ENCODE measurements at places on chromosomes 7 and 10. TPM values are rescaled to one million over a fixed set of nuclear protein-coding genes. Genes with fewer than 3 reads are reported as not detected.

DNA sequence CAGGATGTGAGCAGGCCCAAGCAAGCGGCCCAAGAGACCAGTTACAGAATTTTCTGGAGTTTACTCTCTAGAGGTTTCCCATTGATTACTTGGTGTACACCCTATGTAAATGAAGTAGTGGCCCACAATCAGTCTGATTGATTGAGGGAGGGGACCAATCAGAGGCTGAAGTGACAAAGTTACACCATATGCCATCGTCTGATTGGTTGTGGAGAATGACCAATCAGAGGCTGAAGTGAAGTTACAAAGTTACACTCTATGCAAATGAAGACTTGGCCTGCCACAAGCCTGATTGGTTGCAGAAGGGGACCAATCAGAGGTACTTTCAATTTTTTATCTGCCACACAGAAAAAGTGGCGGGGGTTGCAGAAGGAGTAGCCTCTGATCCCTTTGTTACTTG lies 83.7 kb downstream of the KIF20B start:
- DNase-seq = no peak

- DNase-seq = no peak
These were observed 116.0 kb downstream of the NPTX2 start for GRCh38 chr7:98733036-98733435.

GRCh38 chr7:158030566-158030965 lies 557.1 kb downstream of the PTPRN2 start:
- DNase-seq = no peak

- DNase-seq = no peak
These were observed 141.0 kb downstream of the MACC1 start for GRCh38 chr7:20075992-20076820.

DNA sequence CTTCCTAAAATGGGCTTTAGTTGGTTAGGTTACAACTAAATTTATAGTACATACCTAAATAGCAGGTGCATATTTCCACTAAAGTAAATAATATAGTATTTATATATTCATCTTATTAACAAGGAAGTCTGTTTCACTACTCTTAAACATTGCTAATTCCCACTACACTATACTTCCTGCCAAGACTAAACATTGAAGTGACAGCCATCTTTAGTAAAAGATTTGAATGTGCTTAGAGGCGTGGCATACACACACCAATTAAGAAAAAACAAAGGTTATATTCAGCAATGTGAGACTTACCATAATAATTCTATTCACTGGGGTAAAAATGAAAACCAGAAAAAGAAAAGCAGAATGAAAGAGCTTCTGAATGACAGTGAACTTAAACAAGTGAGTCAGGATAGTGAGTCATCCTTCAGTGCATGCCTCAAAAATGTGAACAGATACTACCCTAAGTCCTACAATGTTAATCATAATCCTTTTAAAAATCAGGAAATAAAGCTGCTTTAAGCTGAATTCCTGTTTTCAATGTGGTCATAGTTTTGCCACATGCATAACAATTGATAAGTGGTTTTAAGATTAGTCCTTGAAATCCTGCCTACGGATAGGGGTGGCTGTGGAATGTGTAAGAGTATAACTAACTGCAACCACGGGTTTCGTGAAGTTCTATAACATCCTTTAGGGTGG lies 59.4 kb downstream of the USP6NL start:
- no peak for DNase-seq

DNA sequence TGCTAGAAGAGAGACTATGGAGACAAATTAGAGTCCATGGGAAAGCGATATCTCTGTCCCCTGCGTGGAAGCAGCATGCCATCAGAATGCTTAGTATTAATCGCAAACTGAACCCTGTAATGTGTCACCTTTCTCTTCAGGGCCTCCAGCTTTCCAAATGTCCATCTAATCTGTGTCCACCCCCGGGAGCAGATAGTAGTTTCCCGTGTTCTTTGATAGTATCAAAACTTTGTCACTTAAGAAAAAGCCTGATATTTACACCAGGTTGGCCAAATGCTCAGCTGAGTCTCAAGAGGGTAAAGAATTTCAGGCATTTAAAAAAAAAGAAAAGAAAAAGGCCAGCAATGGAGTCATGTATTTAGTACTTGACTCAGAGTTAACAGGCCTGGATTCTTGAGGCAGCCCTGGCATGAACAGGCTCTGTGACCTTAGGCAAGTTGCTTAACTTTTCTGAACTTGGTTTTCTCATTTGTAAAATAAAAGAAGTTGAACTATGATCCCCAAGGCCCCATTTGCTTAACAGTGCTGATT lies 10.4 kb upstream of the GSAP start:
- DNase-seq = no peak

DNA sequence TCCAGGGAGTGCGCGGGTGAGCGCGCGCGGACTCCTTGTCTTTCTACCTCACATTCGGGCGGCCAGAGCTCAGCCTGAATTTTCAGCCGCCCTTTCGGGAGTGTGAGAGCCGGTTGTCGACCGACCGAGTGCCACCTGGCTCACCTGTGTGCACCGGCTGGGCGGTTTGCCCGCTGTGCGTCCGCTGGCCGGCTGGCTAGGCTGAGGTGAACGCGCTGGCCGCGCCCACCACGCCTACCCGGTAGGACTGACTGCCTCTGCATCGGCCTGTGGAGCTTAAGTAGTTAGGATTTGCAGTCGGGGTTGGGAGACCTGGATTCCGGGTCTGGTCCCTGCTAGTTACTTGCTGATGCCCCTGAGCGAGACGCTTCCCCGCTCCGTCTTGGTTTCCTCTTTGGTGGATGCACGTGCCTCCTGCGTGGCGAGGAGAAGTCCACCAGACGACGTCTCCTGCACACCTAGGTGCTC lies 553 bp downstream of the TSPAN15 start:
- DNase-seq = no peak

- DNase-seq = no peak
These were observed 590.4 kb upstream of the PFKP start for GRCh38 chr10:2476812-2477553.

DNA sequence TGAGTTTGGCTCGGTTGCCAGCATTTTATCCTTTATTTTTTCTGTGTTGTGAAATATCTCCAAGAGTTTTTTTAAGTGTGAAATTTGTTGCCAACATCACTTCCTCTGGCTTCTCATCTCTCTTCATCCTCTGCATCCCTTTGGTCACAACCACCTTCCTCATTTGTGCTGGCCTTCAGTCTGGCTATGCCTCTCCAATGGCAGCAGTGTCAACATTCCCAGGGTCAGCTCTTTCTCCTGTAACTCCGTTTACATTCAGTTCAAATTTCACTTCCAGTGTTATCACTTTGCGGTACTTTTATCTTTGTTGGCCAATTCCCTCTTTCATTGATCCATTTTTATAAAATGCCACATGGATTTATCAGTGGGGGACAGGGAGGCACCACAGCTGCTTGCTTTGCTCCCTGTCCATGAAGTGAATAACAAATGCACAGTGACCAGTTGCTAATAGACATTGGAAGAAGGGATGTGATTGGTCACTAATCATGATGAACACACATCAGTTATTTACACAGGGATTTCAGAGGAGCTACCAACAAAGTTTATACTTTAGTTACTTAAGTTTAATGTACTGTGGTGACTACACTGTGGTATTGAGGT lies 311.4 kb upstream of the LRGUK start:
- no peak for DNase-seq

- no peak for DNase-seq
These were observed 3.3 kb downstream of the PLXDC2 start for GRCh38 chr10:19819419-19820033.

C10orf53 gene
- total RNA-seq = not detected

DNA sequence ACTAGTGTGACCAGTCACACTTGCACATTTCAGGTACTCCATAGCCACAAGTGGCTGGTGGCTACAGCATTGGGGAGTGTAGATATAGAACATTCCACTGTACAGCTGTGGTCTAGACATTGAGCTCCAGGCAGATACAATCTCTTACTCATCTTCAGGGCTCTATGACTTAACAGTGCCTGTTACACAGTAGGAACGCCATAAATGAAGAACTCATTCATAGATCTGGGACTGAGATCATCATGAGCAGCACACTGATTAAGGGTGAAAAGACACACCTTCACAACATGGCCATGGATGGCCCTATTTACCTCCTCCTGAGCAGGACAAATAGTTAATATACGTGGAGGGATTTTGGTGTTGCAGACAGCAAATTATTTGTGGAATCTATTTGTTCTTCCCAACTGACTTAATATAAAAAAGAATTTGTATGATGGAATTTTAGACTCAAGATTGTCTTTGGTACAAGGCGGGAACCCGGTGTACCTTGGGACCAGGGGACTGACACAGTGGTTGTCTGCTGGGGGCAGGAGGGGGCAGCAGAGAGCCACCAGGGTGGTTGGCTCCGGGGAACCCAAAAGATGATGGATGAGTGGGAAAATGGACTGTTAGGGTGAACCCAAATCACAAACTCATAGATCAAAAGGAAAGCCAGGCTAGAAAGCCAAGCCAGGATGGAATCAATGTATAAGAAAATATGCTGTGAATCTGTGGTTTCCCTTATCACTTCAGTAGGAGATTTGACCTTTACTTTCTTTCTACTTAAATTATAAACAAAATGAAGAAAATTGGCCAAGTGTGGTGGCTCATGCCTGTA lies 24.3 kb upstream of the CPA2 start:
- DNase-seq = peak; percentile 36

DNA sequence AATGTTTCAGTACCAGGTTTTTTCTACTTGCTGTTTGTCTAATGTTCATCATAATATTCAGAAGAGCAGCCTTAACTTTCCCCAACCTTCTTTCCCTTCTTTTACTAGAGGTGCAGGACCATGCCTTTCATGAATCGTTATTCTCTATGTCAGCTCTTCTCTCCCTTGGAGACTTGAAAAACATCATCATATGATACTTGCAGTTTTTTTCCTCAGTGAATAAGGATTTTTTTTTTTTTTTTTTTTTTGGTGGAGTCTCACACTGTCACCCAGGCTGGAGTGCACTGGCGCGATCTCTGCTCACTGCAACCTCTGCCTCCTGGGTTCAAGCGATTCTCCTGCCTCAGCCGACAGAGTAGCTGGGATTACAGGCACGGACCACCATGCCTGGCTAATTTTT lies 30.1 kb downstream of the SMNDC1 start:
- DNase-seq = no peak

ITPRID1 gene
- not detected for total RNA-seq

GRCh38 chr7:47254081-47254977 lies 327.6 kb downstream of the TNS3 start:
- peak; percentile 83 for DNase-seq

DNA sequence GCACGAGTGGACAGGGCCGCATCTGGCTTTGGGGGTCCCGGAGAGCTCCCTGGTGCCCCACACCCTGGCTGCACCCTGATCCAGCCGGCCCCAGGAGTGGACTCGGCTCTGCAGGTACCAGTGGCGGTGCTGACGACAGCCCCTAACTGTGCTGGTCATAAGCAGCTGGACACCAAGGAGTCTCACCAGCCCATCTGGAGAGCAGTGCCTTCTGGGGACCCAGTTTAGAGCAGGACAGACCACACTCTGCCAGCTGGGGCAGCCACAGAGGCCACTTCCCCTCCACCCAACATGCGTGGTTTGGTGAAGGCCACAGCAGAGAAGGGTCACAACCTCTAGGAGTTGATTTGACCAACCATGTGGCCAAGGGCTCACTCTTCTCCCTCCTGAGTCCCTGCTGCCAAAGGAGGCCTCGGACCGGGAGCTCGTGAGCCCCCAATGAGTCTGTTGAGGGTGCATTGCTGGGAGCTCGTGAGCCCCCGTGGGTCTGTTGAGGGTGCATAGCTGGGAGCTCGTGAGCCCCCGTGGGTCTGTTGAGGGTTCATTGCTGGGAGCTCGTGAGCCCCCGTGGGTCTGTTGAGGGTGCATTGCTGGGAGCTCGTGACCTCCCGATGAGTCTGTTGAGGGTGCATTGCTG lies 16.0 kb upstream of the INPP5A start:
- peak; percentile 19 for DNase-seq

CFTR gene
- total RNA-seq = not detected

Data from uterus (tissue), 4 donors.